Femur (tissue), 1 donor: ENCODE measurements at places on chromosomes 7 and 10.

- DNase-seq: peak; percentile 49
Observed at GRCh38 chr7:51255536-51256208, 60.9 kb downstream of the COBL start.

GRCh38 chr7:155166673-155167370, 96.7 kb downstream of the HTR5A start:
- no peak for DNase-seq

GRCh38 chr10:27986821-27987220, 12.1 kb downstream of the ODAD2 start:
- no peak for DNase-seq

DNA sequence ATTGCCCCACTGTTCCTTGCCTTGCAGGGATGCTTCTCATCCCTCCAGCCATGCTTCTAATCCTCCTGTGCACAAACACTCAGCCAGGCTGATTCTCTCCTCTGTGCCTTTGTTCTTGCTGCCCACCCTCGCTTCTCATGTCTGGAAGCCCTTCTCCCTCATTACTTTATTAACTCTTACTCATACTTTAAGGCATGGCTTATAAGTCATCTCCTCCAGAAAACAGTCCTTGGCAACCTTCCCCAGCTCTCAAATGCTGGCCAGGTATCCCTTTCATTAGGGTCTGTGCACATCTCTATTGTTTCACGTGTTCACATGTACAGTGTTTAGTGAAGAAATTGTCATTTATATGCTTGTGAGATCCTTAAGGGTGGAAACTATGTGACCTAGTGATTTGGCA, 62.9 kb downstream of the ITGB8 start:
- DNase-seq: no peak

- no peak for DNase-seq
Observed at GRCh38 chr10:52568309-52568708, 204.3 kb downstream of the MBL2 start.
